NCI-H1694 (cell line): ENCODE measurements at places on chromosomes 13 and 19.

GRCh38 chr13:42660333-42660965, 86.5 kb downstream of the TNFSF11 start:
- DNase-seq, result peak; percentile 1

GRCh38 chr19:36009220-36009619, 607 bp upstream of the SYNE4 start:
- DNase-seq, result no peak

- DNase-seq, result no peak
Measured at GRCh38 chr13:112118451-112119064, 51.6 kb downstream of the SOX1 start.

DNA sequence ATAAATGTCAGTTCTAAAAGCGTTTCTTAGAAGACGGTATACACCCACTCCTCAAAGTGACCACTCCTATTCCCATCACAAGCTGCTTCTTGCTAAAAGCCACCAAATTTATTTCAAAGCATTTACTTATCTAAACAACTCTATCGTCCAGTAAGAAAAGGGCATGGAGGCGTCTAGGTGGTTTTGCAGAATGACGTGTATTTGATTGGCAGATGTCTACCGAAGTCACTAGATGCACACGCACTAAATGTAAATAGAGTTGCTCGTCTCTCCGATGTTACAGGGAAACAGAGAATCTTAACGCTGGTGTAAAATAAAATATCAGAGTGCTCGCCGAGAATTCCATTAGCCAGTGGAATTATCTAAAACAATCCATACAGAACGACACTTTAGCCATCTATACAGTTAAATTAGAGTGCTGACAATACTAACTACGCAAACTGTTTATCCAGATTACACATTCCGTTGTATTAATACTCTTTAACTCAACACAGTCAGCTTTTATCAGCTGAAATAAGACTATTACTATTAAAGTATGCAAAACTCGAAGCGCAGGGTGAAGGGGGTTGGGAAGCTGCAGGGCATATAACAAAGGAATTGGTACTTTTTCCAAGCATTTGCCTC, 1.9 kb downstream of the KLF12 start:
- DNase-seq, result no peak

DNA sequence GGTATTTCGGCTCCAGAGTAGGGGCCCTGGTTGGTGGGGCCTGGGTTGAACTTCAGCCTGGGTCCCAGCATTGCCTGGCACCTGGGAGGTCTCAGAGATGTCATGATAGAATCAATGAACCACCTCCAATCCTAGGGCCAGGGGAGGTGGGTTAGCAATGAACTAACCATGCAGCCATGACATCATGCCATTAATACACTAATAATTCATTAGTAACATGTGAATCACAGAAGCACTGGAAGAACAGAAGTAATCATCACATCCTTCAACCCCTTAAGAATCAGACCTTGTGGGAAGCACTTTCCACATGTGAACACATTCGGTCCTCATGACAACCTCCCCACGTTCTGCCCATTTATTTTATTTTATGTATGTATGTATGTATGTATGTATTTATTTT, 6.9 kb downstream of the NOSIP start:
- DNase-seq, result no peak

GRCh38 chr13:27928805-27929753, 9.3 kb downstream of the PDX1 start:
- DNase-seq, result no peak

GRCh38 chr19:43462785-43463380, 2.5 kb downstream of the LYPD3 start:
- no peak for DNase-seq

DNA sequence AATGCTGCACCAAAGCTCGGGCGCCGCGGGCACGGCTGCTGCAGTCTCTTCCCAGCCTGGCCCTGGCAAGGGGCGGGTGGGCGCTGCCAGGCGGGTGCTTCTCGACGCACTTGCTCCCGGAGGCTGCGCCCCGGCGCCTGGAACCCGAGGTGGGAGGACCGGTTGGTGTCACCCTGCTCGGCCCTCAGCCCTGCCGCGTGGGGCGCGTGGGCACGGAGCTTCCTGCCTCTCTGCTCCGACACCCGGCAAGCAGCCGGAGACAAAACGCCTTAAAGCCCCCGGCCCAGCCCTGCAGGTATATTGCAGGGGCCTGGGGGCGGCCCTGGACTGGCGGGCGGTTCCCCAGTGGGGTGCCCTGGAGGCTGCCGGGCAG, 34.7 kb downstream of the BTBD2 start:
- DNase-seq, result no peak

GRCh38 chr19:32324631-32325285, 20.7 kb upstream of the ZNF507 start:
- DNase-seq, result no peak

- DNase-seq, result no peak
Measured at GRCh38 chr19:6060600-6061375, 49.5 kb downstream of the RFX2 start.

- DNase-seq, result peak; percentile 88
Measured at GRCh38 chr19:55178781-55179599, 1.1 kb downstream of the SYT5 start.

DNA sequence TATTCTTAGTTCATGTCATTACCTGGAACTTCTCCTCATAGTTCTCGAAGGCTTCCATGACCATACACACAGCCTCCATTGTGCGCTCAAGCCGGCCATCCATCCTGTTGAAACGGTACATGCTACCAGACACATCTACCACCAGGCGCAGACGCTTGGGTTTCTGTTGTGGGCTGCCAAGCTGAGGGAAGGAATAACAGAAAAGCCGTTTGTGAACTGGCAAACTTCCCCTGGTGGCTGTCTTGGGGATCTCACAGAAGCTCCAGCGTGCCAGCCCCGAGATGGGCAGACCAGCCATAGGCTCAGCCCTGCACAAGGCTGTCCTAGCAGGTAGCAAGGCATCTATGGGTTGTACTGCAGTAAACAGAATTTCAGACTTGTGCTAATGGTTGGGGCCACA, 130.1 kb downstream of the RGCC start:
- no peak for DNase-seq

DNA sequence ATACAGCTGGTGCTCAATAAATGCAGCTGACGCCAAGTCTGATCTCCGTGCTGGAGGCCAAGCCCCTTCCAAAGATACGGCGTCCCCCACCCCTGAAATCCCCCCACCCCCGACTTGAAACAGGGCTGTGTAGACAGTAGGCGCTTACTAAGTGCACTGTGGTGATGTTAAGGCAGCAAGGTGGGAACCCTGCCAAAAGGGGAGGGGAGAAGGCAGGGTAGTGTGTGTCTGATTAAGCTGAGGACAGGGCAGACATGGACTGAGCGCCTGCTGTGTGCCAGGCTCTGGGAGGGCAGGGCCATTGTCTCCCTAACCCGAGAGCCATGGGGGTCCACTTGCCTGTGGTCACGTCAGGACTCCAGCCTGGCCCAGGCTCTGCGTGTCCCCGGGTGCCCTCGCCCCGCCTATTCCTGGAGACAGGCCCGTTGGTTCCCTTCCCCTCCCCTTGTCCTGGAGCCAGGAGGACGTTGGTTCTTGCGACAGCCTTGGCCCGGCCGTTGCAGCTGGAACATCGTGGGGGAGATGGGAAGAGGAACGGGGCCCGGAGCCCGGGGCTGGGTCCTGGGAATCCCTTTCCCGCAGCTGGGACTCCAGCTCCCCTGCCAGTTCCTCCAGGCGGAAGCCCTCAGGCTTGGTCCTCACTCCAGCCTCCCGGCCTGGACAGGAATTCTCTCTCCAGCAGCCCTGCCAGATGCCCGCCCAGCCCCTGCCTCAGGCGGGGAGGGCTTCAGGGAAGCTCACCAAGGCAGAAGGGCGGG, 1.7 kb upstream of the ELANE start:
- DNase-seq, result no peak

DNA sequence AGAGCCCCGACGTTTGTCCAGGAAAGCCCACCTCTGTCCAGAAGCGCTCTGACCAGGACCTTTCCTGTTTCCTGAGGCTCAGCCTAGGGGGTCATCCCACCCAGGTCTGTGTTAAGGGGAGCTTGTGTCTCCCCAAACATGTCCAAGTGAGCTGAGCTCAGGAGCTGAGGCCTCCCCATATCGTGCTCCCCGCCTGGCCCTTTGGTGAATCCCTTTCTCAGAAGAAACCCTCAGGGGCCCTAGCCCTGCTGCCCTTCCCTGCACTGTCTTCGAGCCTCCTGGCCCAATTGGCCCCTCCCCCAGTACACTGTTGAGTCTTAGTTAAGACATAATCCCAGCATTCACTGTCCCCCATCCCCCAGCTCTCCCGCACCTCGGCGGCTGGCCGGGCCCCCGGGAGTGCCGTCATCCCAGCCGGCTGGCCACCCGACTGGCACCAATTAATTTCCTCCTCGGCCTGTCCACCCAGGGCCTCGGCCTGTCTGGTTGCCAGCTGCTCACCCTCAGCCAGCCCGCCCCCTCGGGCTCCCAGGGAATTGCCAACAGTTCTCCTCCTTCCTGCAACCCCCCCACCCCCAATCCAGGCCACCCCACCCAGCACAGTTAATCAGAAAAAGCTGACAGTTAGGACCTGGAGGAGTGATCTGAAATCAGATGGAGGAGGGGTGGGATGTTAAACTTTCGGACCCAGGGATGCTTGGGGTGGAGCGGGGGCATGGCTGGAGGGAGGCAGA, 13.6 kb downstream of the IER2 start:
- no peak for DNase-seq

DNA sequence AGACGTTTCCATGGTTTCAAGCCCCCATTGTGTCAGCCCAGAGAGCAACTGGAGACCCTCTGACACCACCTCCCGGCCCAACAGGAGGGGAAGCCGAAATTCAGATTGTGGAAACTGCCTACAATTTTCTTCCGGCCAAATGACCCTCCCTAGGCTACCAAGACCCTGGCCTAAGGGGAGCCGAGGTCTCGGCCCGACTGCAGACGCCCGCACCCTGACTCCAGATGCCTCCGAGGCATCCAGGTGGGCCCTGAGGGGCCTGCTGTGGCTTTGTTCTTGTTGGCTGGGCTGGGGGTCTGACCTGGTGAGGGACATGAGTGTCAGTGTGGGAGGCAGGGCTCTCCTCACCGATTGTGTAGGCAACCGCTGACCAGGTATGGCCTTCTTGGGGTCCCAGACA, 9.6 kb downstream of the MEX3D start:
- no peak for DNase-seq

GRCh38 chr13:95267662-95268342, 33.4 kb downstream of the ABCC4 start:
- no peak for DNase-seq

- no peak for DNase-seq
Measured at GRCh38 chr13:51769455-51770127, 34.4 kb downstream of the DHRS12 start.

DNA sequence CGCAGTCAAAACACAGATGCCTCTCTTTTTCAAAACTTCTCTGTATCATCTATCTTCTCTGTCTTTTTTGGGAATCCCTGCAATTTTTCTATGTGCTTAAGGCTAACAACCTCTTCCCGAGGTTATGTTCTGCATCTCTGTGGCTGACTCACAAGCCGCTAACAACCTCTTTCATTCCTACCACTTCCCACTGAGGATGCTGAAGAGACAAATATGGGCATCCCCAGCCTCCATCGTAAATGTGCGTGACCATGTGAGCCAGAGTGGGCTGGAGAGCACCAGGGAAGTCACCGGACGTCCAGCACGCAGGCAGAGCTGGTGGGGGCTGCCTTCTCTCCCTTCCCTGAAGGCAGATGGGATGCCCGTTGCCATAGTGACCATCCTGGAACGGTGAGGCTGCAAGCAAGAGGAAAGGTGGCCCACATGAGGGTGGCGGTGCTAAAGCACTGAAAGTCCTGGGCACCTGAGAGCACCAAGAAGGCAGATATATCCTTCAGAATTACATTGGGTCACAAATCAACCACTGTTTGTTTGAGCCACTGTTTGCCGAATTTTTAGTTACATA, 122.8 kb downstream of the SHISA2 start:
- DNase-seq, result no peak

DNA sequence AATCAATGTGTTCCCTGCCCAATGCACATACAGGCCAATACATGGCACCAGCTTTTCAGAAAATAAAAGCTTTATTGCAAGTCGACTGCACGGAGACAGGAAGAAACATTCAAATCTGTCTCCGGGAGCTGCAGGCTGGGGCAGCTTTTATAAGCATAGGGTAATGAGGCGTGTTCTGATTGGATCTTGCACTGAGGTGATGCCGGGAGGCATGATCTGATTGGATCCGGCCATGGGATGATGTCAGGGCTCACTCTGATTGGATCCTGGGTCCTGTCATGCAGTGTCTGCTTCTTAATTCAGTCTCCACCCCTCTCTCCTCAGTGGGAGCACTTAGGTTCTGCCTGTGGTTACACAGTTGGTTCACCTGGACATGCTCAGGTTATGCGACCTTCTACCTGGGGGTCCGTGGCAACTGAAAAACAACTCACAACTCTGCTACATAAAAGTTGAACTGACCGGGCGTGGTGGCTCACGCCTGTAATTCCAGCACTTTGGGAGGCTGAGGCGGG, 11.8 kb upstream of the FBN3 start:
- DNase-seq, result no peak

GRCh38 chr19:29525901-29526729, at the start of gene VSTM2B:
Gene VSTM2B, plus strand, starts transcription at chr19:29525994. Its CDS starts 590 bp downstream, at chr19:29526584.
- no peak for DNase-seq

DNA sequence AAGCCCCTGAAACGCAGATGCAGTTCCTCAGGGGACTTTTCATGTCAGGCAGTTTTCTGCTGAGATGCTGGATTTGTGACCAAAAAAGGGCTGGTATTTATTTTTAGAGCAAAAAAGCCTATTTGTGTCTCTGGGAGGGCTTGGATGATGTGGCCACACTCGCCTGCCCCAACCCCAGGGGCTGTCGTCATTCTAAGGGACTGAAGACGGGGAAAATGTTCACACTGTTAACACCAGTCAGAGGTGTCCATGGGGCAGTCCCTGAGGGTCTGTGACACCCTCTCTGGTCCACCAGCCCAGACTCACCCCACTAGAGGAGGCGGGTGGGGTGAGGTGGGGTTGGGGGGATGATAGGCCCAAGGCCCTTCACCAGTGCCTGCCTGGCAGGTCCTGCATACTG, 15.9 kb upstream of the EPHX3 start:
- no peak for DNase-seq

- no peak for DNase-seq
Measured at GRCh38 chr19:3378352-3379150, 12.2 kb downstream of the NFIC start.

GRCh38 chr13:21909331-21909730, 238.5 kb downstream of the FGF9 start:
- DNase-seq, result no peak

- no peak for DNase-seq
Measured at GRCh38 chr13:99256709-99257108, 1.5 kb downstream of the GPR18 start.
